ENCODE measurements at places on chromosomes 5 and 9.

GRCh38 chr5:53243403-53243802, 133.8 kb upstream of the MOCS2 start:
- DNase-seq: no peak

DNA sequence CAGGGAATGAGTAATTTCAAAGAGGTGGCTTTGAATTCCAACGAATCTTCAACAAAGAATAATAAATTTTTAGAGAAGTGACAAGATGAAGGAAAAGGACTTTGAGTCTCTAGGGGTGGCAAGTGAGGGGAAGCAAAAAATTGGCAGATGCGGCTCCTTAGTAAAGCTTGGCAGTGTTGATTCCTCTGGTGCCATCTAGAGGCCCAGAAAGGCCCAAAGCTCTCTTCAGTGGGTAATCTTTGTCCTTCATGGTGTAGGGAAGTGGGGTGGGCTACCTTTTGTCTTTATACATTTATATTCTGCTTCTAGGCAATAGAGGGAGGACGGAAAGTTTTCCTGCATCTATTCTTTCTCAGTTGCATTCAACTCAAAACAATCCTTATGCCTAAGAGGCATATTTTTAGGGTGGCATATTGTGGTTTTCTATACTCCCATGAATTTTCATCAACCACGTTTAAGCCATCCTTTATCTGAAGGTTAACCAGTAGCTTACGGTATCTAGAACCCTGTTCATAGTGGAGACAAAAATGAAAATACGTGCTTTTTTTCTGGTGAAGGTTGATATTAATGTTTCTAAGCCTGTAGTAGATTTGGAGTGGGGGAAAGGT, 17.5 kb upstream of the ROPN1L start:
- no peak for DNase-seq

- DNase-seq: no peak
These were observed 511.0 kb upstream of the TLE4 start for GRCh38 chr9:79060766-79061165.

- DNase-seq: no peak
These were observed 87.3 kb downstream of the SERINC5 start for GRCh38 chr5:80168388-80169028.

DNA sequence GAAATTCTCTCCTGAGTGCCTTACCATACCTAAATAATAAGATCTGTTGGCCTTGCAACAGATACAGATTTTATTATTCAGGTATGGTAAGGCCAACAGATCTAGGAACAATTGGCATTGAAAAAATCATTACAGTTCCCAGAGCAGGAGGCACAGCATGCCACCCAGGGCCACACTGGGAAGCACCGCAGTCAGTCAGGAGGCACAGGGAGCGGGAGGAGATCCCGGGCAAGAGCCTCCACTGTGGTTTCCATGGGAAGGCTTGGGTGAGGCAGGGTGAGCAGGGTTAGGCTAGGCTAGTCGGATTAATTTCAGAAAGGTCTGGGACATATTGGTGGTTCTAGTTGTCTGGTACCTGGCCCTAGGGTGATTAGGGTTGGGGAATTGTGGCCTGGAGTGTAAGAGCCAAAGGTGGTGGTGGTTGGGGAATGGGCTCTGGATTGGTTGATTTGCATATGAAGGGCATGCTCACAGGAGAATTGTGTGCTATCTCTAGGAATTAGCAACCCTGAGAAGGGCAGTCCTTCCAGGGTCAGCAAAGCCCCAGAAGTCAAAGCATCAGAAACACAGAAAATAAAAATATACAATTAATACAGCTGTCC, 111.4 kb downstream of the PDE8B start:
- DNase-seq: no peak

GRCh38 chr5:96503501-96504236, 70.6 kb upstream of the PCSK1 start:
- DNase-seq: no peak

- DNase-seq: no peak
These were observed 125.4 kb downstream of the PSAT1 start for GRCh38 chr9:78422309-78422708.

GRCh38 chr9:79196606-79197005, 375.2 kb upstream of the TLE4 start:
- DNase-seq: no peak

DNA sequence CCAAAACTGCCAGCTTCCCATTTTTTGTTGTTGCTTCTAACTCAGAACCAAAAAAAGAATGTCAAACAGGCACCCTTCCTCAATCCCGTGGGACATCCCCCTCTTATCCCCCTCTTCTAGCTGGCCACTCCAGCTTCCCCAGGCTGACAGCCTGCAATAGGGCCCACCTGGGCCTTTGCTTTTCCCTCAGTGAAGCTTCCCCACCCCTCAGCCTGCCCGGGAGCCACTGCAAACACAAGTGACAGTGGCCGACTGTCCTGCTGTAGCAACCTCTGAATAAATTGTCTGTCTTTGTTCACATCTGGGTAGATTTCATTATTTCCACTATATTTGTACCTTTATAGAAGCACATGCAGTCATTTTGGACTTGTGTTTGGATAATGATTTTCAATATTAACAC, 245.3 kb downstream of the GADD45G start:
- DNase-seq: no peak

GRCh38 chr5:56922922-56923321, 13.5 kb downstream of the SETD9 start:
- no peak for DNase-seq

- DNase-seq: no peak
These were observed 298.3 kb upstream of the TNC start for GRCh38 chr9:115416299-115416698.

- no peak for DNase-seq
These were observed 204.9 kb downstream of the ERCC6L2 start for GRCh38 chr9:96080364-96080763.

Data from NCI-H187 treated with DMSO at 0.1 percent for 48 hours (cell line).